NCI-H524 (cell line): ENCODE measurements at places on chromosomes 5 and 9.

GRCh38 chr5:55104946-55105701 lies 2.7 kb downstream of the GZMA start:
- no peak for DNase-seq

DNA sequence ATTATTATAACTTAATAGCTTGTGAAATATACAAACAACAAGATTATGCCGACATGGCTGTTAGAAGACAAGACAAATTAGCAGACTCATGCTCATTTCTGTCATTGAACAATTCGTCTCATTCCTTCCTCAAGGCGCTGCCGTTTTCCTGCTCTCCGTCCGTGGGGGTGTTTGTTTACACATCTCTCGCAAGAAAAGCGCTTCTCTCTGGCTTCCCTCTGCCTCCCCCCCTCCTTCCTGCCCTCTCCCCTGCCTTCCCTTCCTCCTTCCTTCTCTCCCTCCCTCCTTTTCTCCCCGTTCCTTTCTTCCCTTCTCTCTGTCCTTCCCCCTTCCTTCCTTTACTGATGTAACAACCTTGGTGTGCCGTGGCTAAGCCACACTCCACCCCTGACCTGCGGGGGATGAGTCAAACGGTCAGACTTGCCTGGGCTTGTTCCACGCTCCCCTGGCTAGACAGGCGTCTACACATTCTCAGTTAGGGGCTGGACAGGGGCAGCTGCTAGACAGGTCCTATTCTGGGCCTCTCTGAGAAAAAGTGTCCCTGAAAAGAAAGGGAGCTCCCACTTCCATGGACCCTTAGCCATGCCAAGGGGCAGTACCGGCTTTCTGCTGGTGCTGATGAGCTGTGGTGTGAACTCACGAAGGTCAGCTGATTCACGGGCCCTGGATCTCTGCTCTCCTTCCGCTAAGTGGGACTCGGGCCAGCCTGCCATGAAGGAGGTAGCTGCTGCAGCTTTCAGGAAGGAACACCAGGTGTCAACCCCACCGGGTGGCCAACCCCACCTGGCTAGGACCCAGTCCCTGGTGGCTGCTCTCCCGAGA lies 32.0 kb upstream of the SPTLC1 start:
- no peak for DNase-seq

DNA sequence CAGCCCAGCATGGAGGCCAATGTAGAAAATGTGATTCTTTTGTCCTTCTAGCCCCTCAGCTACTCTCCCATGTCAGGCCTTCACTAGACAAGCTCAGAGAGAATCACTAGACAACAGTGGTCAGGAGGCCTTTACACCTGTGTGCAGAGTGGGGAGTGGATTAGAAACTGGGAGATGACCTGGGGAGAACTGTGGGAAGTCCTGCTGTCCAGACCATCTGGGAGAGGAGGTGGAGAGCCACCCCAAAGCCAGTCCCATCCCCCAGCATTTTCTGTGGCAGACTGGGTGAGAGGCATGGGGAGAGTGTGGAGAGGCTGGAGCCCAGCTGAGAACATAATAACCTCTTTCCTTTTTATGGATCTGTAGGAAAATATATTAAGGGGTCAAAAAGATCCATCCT lies 452.0 kb upstream of the DMAC1 start:
- DNase-seq = no peak

- DNase-seq = no peak
Measured at GRCh38 chr5:58262226-58262625, 197.7 kb downstream of the PLK2 start.

- DNase-seq = no peak
Measured at GRCh38 chr9:112997236-112997941, 14.6 kb downstream of the ZNF883 start.

GRCh38 chr5:53326424-53327153 lies 153.8 kb upstream of the FST start:
- no peak for DNase-seq

- DNase-seq = peak; percentile 13
Measured at GRCh38 chr9:85425153-85425611, 316.6 kb downstream of the AGTPBP1 start.

DNA sequence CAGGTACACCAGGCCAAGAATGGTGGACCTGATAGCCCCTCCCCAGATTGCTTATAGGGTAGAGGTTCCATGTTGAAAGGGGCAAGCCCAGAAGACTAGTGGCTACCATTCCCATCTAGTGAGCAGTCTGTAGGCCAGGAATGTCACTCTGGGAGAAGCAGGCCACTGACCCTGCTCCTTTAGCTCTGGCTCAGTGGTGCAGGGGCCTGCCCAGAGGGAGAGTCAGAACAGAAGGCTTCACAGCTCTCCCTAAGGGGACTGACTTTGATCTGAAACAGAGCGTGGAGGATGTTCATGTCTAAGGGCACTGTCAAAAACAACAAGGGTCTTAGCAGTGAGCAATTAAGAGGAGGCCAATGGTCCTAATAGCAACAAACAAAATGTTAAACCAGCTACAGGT lies 81.7 kb downstream of the ZNF354C start:
- DNase-seq = no peak

DNA sequence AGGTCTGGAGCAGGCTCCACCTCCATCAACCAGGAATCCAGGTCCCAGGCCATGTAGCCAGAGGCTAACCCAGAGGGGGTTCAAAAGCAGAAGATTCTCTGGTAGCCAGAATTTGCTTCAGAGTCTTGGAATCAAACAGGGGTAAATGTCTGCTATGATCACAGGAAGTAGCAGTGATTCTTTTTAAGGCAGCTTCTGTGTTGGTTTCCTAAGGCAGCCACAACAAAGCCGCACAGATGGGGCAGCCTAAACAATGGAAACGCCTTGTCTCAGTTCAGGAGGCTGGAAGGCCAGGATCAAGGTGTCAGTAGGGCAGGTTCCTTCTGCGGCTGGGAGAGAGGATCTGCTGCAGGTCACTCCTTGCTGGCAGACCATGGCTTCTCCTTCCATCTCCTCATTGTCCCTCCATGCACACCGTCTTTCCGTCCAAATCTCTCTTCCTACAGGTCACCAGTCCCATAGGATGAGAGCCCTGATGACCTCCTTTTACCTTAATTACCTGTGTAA lies 167.3 kb downstream of the ROR2 start:
- DNase-seq = no peak

DNA sequence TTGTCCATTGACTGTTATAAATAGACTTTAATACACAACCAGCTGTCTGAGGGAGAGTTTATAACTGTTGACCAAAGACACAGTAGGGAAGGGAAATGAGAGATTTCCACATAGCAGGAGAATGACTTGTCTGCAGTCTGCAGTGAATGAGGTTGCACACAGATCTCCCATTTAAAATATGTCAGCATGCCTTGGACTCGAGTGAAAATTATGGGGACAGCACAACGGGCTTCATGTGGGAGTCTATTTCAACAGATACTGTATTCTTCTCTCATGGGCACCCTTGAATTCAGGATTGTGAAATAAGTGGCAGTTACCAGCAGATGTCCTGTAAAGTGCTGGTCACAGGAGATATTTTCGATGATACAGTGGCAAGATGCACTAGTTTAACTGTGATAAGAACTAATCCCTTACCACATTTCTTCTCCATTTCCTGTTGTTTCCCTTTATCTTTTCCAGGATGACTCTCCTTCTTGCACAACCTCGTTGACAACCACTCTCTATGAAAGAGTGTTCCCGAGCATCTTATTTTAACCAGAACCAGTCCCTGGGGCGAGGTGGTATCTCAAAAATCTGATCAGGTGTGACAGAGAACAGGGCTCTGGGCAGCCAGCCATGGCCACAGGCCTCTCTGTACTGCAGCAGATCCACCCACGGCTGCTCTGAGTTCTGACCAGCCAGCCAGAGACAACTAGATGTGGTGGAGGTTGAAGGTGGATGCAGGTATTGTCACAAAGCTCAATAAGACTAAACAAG lies 51.5 kb upstream of the MAP3K1 start:
- no peak for DNase-seq

- peak; percentile 58 for DNase-seq
Measured at GRCh38 chr9:33719581-33720374, 75.6 kb upstream of the PRSS3 start.

- no peak for DNase-seq
Measured at GRCh38 chr9:33223696-33224095, 16.3 kb upstream of the SPINK4 start.

DNA sequence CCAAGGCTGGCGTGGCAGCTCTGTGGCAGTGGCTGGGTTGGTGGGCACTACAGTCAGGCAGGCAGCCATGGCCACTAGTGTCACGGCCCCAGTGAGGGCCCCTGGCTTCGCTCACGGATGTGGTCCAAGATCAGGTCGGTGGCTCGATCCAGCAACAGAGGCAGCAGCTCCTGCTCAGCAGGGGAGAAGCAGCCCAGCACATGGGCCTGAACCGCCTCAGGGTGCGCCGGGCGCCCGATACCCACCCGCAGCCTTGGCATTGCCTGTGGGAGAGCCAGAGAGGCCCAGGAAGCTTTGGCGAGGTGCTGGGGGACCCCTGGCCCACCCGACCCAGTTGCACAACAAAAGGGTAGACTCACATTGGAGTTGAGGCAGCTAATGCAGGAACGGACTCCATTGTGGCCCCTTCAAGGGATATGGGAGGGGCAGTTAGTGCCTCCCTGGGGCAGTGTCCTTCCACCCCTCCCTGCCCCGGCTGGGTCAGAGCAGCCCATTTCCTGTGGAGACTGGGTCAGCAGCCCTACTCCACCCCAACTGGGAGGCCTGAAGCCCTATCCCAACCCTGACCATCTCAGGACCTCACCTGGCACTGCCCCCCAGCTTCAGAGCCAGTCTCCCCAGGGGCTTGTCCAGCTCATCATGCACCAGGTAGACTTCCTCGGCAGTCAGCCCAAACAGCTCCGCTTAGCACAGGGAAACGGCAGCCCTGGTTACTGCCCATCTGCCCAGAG lies 1.3 kb downstream of the PTRH1 start:
- DNase-seq = no peak

- DNase-seq = peak; percentile 14
Measured at GRCh38 chr5:128498844-128499455, 39.1 kb downstream of the FBN2 start.

DNA sequence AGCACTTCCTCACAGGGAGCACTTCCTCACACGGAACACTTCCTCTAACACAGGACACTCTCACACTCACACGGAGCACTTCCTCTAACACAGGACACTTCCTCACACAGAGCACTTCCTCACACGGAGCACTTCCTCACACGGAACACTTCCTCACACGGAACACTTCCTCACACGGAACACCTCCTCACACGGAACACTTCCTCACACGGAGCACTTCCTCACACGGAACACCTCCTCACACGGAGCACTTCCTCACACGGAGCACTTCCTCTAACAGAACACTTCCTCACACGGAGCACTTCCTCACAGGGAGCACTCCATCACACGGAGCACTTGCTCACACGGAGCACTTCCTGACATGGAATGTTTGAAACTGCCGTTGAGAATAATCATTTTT lies 13.4 kb downstream of the POMT1 start:
- no peak for DNase-seq

DNA sequence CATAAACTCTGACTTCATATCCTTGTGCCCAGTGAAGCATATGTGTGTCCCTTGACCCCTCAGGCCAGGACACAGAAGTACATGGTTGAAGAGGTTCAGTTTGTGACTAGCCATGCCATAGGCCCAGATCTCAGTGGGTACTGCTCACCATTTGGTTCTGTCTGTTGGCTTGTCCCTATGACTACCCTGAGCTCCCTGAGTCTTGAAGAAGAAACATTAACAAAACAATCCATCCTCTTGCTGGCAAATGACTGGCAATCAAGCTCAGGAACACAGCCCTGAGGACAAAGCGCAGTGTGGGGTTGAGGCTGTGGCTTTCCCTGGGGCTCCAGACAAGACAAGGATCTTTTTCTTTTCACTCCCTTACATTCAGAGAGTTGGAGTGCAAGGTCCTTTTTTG lies 46.3 kb downstream of the TNFAIP8 start:
- no peak for DNase-seq

- DNase-seq = no peak
Measured at GRCh38 chr9:88189371-88189770, 51.1 kb upstream of the SPATA31C2 start.

DNA sequence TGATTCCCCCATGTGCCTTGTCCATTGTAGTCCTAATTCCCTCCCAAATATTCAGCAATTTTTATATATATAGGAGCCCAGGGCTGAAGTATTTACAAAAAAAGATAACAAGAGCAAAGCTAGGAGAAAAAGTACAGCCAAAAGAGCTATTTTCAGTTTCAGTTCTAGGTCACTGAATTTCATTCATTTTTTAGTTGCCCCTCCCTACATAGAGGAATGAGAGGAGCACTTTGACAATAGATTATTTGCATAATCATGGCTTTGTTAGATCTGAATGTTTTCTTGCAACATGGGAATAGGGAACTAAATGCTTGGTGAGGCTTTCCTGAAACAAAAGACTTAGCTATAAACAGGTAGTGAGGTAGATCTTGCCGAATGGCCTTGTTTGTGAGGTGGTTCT lies 15.3 kb upstream of the F2RL2 start:
- no peak for DNase-seq

- no peak for DNase-seq
Measured at GRCh38 chr9:121649476-121650216, 1.8 kb upstream of the DAB2IP start.

DNA sequence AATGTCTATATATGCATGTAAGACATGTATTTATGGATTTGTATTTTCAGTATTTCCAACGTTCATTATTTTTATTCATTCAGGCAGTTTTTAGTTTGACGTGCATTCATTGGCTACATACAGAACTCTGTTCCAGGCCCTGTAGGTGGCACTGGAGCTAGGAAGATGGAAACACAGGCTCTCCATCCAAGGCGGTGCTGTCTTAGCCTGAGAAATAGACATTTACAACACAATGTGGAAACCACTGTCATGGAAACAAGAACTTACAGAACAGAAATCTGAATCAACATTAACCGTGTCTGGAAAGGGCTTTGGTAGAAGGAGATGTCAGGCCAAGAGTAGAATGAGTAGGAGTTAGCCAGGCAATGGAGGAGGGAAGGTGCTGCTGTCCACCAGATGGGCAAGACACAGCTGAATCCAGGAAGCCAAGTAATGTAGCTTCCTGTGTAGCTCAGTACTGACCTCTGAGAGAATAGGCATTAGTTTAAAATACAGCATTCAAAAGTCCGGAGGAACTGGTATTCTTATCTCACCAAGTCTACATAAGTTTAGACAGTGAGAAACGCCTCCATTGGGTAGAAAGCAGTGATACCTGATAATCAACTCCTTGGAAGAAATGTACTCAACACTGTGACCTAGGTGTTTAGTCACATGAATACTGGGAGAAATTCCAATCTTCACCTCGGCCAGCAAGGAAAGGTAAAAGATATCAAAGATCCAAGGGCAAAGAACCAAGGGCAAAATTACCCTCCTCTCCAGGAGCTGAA lies 388.6 kb upstream of the CDH6 start:
- no peak for DNase-seq

- DNase-seq = no peak
Measured at GRCh38 chr9:132881826-132882225, 3.1 kb downstream of the SPACA9 start.
